Occipital lobe (tissue), 3 donors: ENCODE measurements at places on chromosomes 13 and 19. TPM values are rescaled to one million over a fixed set of nuclear protein-coding genes. Genes with fewer than 3 reads are reported as not detected.

The ZNF433 gene
- 19.5 TPM for total RNA-seq

The PRODH2 gene
- total RNA-seq, result not detected

The PTPRH gene
- 0.47 TPM for total RNA-seq

The SYNE4 gene
- not detected for total RNA-seq

The DNAJC15 gene
- 18.1 TPM for total RNA-seq

The SULT2A1 gene
- total RNA-seq, result not detected

The ETV2 gene
- 1.1 TPM for total RNA-seq

The NPHS1 gene
- 1.2 TPM for total RNA-seq

The CACNG8 gene
- total RNA-seq, result 4.7 TPM

The LILRB5 gene
- 0.16 TPM for total RNA-seq

The OR10H1 gene
- not detected for total RNA-seq

The ICAM4 gene
- 0.16 TPM for total RNA-seq

The NMRK2 gene
- total RNA-seq, result not detected

The AP1M2 gene
- total RNA-seq, result not detected

The PSG2 gene
- total RNA-seq, result not detected

The CD320 gene
- 13.4 TPM for total RNA-seq

The C5AR1 gene
- 0.16 TPM for total RNA-seq

The PPM1N gene
- total RNA-seq, result 0.47 TPM

The KCNRG gene
- 20.7 TPM for total RNA-seq

The IL17D gene
- 7.6 TPM for total RNA-seq

The ANGPTL8 gene
- total RNA-seq, result not detected

The AMER2 gene
- 161 TPM for total RNA-seq

The TECR gene
- total RNA-seq, result 12.8 TPM

The RGL3 gene
- not detected for total RNA-seq

The LGALS16 gene
- total RNA-seq, result not detected

The CCNA1 gene
- 6.6 TPM for total RNA-seq

The CAMSAP3 gene
- 17.0 TPM for total RNA-seq

The TMEM161A gene
- 6.2 TPM for total RNA-seq
